ENCODE measurements at places on chromosomes 6 and 20. TPM values are rescaled to one million over a fixed set of nuclear protein-coding genes. Genes with fewer than 3 reads are reported as not detected.

- peak; percentile 9 for DNase-seq
These were observed 1.3 kb upstream of the DNAH8 start for GRCh38 chr6:38713812-38714211.

- DNase-seq: peak; percentile 46
These were observed 549 bp downstream of the ANKRD6 start for GRCh38 chr6:89433252-89434149.

- DNase-seq: no peak
These were observed 26.8 kb upstream of the DLGAP4 start for GRCh38 chr20:36279362-36279761.

- no peak for DNase-seq
These were observed 42.5 kb upstream of the PNISR start for GRCh38 chr6:99467509-99468106.

NMBR gene
- polyA plus RNA-seq: 0.03 TPM

- DNase-seq: no peak
These were observed 44.8 kb downstream of the RIPOR3 start for GRCh38 chr20:50646483-50646996.

MRPL14 gene
- polyA plus RNA-seq: 110 TPM

- no peak for DNase-seq
These were observed 49.5 kb downstream of the MYLIP start for GRCh38 chr6:16178351-16178750.

- DNase-seq: peak; percentile 81
These were observed 4.4 kb upstream of the COL19A1 start for GRCh38 chr6:69861986-69862385.

DNA sequence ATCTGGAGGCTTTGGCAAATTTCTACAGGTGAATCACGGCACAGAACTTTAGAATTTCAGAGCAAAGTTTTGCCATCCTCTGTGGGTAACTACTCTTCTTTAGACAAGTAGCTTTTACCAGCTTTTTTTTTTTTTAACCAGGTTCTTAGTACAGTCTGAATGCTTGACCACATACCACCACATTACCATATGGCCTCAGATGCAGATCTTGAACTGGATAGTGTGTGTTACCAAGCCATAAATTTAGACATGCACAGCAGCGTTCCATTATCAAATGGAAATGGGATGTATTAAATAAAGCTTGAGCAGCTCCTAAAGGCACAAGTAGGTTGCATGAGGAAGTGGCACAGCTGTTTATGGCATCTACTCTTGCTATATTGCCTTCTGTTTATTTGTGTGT is 38.3 kb upstream of the PRSS16 start:
- DNase-seq: no peak

- no peak for DNase-seq
These were observed 557.8 kb upstream of the SLC35B3 start for GRCh38 chr6:8993111-8993510.

- no peak for DNase-seq
These were observed 287.3 kb upstream of the PLN start for GRCh38 chr6:118260833-118261232.

GRCh38 chr6:39876826-39877225 is 57.4 kb downstream of the MOCS1 start:
- DNase-seq: no peak

All from mammary epithelial cell (primary cell).